ENCODE measurements at places on chromosomes 7 and 10. TPM values are rescaled to one million over a fixed set of nuclear protein-coding genes. Genes with fewer than 3 reads are reported as not detected.

GRCh38 chr10:132232023-132232951 lies 45.5 kb downstream of the DPYSL4 start:
- peaks cover 7% of the 10 kb centered on the region for H3K4me1 ChIP-seq
- no peak overlapping the region for H3K4me3 ChIP-seq
- H3K27ac ChIP-seq = no peak overlapping the region
- no peaks in the 10 kb centered on the region for H3K27me3 ChIP-seq

DNA sequence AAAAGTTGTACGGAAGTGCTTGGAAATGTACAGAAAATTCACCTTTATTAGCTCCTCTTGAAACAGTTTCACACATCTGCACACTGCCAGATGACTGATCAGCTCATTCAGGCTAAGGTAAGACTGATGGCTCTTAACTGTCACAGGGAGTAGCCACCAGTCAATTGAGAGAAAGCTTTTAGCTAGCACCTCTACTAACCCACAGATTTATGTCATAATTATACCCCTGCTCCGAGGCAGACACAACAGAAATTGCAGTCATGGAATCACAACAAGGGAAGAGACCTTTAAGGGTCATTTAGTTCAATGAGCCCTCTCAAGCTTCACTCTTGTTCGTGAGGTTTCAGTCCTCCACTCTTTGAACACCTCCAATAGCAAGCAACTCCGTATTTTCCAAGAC lies 235.4 kb downstream of the TRIL start:
- H3K4me1 ChIP-seq = no peaks in the 10 kb centered on the region
- no peak overlapping the region for H3K4me3 ChIP-seq
- H3K36me3 ChIP-seq = no peaks in the 10 kb centered on the region
- H3K27ac ChIP-seq = no peak overlapping the region
- H3K27me3 ChIP-seq = no peaks in the 10 kb centered on the region
- DNase-seq = no peak

DNA sequence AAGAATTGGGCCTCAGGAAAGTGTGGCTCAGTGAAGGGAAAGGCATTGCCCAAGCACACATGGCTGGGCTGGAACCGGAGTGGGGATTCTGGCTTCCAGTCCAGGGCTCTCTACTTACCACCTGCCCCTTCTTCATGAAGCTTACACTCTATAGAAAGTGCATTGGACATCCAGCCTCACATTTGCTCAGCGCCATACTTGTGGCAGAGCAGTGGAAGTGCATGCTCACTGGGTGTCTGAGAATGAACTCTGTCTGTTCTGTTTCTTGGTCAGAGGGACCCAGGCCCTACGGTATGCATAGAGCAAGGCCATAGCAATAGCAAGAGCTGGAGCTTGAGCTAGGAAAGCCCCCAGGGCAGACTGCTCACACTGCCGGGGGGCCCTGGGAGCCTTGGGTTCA lies 1253.5 kb downstream of the TYW1 start:
- no peak for DNase-seq
- H3K27ac ChIP-seq = no peak overlapping the region
- H3K4me3 ChIP-seq = no peak overlapping the region
- H3K36me3 ChIP-seq = no peaks in the 10 kb centered on the region
- no peaks in the 10 kb centered on the region for H3K4me1 ChIP-seq

DNA sequence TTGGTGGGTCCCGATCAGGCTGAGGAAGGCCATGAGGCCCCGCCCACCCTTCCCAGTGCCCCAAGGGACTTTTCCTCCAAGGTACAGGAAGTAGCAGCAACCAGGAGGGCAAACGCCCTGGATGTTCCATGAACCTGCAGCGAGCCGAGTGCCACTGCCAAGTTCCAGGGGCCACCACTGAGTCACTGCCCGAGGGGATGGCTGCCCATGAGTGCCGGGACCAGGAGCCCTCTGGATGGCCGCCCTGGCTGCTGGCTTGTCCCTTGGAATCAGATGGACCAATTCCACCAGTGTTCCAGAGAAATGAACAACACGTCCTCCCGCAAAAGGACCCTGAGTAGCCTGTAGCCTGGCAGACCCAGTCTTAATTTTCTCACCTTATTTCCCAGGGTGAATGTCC lies 74.2 kb downstream of the ZRANB1 start:
- H3K4me3 ChIP-seq = no peak overlapping the region
- DNase-seq = no peak
- H3K27ac ChIP-seq = peak overlapping the region; percentile 27
- no peaks in the 10 kb centered on the region for H3K36me3 ChIP-seq
- peaks cover 5% of the 10 kb centered on the region for H3K4me1 ChIP-seq
- no peaks in the 10 kb centered on the region for H3K27me3 ChIP-seq

The FKBP6 gene
- not detected for total RNA-seq

The HYAL4 gene
- total RNA-seq = not detected

The LLCFC1 gene
- not detected for total RNA-seq

The AUTS2 gene
- 42.3 TPM for total RNA-seq
